ENCODE measurements at places on chromosomes 2 and 18. TPM values are rescaled to one million over a fixed set of nuclear protein-coding genes. Genes with fewer than 3 reads are reported as not detected.

DNA sequence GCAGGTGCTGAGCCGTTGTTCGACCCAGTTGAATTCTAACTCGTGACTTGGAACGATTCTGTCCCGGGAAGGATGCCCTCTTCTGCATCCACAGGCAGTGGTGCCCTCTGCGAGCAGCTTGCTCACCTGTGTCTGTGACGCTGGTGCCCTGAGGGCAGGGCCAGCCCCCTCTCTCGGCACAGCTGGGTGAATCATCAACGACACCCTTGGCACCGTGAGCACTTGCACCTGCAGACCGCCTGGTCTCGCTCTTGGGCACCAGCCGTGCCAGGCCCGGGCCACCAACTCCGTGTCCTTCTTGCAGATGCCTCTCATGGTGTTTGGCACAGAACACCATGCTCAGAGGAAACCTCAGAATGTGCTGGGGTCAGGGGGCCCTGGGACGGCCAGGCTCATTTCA, 75.0 kb downstream of the SLC66A2 start:
- no peak for DNase-seq

GRCh38 chr2:236161082-236161462, 7.1 kb downstream of the GBX2 start:
- DNase-seq = no peak

- no peak for DNase-seq
Observed at GRCh38 chr2:111030260-111030891, 90.3 kb upstream of the BCL2L11 start.

GRCh38 chr2:9638532-9638931, 7.7 kb upstream of the YWHAQ start:
- DNase-seq = no peak

- DNase-seq = no peak
Observed at GRCh38 chr2:201149064-201149820, 33.3 kb downstream of the CFLAR start.

DNA sequence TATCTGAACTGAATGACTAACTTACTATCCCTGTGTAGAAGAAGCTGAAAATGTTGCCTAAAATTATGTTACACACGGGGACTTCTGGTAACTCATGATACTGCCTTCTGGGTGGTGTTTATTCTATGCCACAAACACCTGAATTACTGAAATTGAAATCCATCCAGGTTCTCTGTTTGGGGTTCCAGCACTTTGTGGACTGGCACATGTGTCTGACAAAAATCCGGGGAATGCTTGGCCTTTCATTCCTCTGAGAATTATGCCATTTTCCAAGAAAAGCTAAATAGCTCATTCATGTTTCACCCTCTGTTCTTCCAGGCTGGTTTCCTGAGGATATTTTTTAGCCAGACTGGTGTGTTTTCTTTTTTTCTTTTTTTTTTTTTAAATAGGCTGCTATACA, 59.5 kb upstream of the POU3F3 start:
- no peak for DNase-seq

- DNase-seq = no peak
Observed at GRCh38 chr2:172105471-172106107, 2.9 kb upstream of the DLX2 start.

GRCh38 chr2:197261808-197262226, 48.8 kb downstream of the ANKRD44 start:
- no peak for DNase-seq

Gene GCG
- not detected for total RNA-seq

Gene ALPP
- total RNA-seq = not detected

Gene FOXI3
- not detected for total RNA-seq

Gene DSG1
- not detected for total RNA-seq

All from activated CD8-positive, alpha-beta T cell treated with anti-CD3 and anti-CD28 coated beads for 36 hours (primary cell).